ENCODE measurements at places on chromosomes 2 and 18.

DNA sequence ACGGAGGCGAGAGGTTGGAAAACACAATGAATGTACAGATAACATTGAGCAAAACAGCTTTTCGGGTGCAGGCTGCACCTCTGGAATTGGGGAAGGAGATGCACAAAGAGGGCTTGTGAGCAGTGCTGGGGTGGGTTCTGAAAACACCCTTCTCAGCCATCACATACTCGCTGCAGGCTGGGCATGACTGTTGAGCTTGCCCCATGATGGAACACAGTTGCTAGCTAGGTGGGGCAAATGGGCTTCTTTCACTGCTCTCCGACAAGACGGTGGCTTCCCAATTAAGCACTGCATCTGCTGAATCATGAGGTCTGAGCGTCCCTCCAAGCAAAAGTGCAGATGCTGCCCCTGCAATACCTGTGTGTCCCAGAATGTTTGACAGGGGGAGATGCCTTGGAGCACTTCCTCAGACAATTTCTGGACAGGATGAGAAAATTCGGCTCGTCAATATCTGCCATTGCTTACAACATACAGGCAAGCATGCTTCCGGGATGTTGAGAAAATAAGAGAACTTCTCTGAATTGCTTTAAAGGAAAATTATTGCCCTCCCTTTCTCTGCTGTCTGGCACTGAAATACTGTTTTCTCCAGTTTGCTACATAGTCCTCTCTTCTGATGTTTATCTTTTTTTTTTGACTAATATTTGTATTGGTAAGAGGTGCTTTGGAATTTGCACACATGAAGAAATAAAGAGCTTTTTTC, 77.3 kb upstream of the SH3BP4 start:
- DNase-seq, result no peak

DNA sequence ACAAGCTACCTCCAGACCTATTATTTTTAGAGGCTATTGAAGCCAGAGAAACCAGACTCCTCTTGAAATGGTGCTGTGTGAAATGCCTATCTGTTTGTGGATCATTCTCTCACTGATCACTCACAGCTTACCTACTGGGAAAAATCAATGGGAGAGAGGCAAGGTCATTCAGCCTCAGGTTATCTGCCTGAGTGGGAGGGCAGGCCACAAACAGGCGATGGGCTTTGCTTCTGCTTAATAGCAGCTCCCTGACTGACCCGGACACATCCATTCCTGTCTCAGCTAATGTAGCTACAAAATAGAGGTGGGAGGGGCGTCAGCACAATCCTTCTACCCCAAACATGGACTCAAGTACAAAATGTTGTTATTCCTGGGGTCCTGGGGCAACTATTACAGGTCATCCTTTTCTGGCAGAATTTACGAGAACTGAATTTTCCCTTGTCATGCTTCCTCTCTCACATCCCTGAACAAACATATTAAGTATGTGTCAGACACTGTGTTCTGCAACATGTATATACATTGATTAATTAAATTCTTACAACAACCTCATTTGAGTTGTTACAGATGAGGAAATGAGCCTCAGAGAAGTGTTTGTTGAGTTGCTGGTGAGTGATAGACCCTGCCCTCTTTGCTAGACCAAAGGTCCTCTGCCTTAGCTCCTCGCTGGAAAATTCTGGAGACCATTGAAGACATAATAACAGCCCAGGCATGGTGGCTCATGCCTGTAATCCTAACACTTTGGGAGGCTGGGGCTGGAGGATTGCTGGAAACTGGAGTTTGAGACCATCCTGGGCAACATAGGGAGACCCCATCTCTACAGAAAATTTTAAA, 60.5 kb downstream of the CDK15 start:
- no peak for DNase-seq

DNA sequence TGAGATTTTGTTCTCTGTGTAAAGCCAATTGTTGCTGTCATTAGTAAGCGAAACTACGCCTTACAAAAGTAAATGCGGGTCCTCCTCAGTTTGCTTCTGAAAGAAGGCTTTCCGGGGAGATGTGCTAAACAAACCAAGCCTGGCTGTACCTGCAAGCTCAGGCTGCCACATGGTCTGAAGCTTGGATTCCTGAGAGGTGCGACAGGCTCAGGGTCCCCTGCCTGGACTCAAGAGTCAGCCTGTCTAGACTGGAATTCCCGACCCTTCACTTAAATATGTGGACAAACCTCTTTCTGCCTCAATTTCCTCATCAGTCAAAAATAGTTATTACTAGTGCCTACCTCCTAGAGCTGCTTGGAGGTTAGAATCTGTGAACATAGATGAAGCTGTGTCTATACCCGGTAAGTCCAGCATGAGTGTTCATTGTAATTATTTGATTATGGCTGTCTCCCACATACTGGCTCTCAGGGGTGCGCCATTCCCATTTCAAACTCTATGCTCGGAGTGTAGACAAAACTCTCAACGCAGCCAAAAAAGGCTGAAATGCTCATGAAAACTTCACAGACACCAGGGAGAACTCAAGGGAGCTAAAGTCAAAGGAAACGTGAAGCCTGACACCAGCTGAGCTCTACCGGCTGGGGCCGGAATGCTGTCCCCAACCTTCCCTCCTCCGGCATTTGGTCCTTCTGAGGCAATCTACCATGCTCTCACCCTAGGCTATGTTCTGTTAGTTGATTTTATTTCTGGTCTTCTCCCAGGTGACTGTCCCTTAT, 31.4 kb downstream of the SOWAHC start:
- DNase-seq, result no peak

DNA sequence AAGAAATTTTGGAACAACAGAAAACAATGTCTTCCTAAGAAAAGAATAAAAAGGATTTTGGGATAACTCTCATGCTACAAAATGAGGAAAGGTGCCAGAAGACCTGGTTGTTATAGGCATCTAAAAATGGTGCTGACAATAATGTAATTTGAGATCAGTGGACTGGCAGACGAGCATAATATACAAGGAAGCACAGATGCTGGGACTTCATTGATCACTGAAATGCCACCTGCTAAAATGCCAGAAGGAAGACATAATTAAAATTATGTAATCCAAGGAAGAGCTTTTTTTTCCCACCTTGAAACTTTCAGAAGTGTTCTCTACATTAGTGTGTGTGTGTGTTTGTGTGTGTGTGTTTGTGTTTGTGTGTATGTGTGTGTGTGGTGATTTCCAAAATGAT, 535.9 kb downstream of the XIRP2 start:
- no peak for DNase-seq

- no peak for DNase-seq
These were observed 471.4 kb upstream of the REG3G start for GRCh38 chr2:78553866-78554647.

- DNase-seq, result peak; percentile 40
These were observed 4.2 kb upstream of the SP100 start for GRCh38 chr2:230411570-230412370.

GRCh38 chr2:1995987-1996386, 251.7 kb upstream of the PXDN start:
- DNase-seq, result no peak

DNA sequence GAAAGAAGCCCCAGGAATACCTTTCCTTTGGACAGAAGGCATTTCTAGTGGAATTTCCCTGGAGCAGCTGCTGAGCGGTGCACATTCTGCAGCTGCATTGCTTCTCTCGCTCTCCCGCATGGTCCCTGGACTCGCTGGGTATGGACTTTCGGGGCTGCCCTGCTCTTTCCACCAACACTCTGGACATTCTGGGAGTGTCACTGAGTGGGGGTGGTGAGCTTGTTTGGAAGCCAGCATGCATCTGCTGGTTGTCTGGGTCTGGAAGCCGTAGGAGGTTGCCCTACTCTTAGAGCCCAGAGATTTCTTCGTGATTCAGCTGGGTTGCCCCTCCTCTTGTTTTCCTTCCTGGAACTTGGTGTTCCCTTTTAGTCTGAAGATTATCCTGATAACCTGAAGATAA, 52.6 kb downstream of the TWIST2 start:
- no peak for DNase-seq

DNA sequence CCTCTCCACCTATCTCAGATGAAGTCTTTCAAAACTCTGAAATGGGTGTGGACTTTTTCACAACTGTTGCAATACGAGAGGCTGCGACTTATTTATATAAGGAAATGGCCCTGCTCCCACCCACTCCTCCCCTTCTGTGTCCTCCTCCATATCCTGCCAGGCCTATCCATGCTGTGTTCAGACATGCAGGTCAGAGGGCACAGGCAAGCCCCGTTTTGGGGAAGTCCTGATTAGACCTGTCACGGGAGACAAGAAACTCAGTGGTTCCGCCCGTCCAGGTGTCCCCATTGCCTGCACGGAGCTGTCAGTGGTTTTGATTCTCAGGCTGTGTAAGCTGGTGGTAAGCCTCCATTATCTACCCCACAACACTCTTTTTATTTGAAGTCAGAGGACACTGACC, 99.6 kb upstream of the MGAT5 start:
- DNase-seq, result no peak

DNA sequence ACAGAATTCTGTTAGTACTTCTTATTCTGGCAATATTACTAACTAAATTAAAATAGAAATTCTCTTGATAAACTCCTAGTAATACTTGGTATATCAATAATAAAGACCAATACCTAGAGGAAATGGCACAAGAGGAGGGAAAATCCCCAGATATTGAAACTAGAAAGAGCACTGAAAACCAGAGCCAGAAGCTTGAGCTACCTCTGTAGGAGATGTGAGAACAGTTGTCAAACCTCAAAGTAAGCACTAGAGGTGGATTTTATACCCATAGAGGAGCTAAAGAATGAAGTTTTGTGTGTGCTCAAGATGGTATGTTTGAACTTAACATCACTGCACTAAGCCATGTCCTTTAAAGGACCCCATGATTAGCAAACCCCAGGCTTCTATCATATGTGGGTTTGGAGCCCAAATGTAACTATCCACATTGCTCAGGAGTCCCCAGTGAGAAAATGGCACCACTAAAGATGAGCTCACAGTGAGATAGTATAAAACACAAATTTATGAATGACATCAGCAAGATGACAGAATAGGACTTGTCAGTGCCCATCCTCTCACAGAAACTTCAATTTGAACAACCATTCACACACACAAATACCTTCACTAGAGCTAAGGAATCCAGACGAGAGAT, 122.1 kb downstream of the PKP4 start:
- no peak for DNase-seq

DNA sequence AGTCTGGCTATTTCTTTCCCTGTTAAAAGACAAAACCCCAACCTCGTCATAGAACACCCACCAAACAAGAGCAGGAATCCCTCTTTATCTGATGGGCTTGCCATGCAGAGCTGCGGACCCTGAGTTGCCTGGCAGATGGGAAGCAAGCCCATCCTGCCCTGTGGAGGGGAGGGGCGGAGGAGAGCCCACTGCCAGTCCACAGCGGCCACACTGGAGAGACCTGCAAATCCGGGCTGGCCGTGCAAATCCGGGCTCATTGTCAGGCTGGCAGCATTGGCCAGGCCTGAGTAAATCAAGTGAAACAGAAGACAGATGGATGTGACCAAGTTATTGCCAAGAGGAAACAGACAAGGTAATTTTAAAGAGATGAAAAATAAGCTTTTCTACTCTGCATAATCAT, 22.0 kb downstream of the MYL12B start:
- DNase-seq, result no peak

DNA sequence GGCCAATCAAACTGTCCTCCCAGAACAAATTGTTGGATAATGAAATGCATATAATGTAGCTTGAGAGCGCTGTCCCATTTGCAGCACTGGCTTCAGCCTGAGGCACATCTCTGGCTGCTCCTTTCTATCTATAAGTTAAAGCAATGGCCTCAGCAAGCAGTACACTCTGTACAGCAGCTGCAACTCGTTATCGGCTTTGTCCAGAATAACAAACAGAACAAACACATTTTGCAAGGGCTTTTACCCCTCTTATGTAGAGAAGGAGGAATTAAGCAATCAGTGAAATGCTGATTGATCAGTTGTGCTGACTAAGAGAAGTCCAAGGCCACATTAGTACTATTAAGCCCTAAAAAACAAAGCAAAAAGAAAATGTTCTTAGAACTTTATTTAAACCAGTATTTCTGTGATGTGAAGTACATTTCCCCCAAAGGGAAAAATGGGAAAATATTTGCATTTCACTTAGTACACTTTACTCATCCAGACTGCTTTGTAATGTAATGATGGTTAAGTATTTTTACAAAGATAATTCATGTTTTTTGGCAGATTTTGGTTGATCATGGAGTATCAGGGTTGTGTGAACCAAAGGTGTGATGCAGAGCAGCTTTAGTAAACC, 15.0 kb upstream of the CPS1 start:
- no peak for DNase-seq

DNA sequence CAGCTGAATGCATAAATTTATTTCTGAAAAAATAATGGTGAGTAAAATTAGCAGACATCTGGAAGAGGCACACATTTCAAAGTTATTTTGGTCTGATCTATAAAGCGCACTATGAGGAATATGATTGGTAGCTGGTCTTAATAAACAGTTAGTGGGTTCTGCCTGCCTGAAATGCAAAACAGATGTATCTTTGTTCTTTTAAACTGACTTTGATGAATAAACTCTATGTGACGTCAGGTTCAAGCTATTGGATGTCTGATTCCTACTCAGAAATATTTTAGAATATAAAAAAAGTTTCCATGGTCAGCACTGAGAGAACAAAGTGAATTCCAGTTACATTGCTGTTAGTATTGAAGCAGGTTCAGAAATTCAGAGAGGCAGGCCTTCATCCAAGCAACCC, 136.4 kb downstream of the TPGS2 start:
- no peak for DNase-seq

DNA sequence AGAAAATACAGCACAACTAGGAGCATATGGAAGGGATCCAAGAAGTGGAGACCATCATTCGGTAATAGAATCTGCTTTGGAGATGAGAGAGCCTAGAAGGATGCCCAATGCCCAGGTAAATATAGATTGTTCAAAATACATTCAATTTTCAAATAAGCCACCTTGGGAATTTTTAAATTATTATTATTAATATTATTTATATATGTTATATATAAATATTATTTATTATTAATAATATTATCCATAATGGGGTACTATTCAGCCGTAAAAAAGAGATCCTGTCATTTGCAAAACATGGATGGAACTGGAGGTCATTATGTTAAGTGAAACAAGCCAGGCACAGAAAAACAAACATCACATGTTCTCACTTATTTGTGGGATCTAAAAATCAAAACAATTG, 127.8 kb upstream of the NDUFV2 start:
- DNase-seq, result no peak

DNA sequence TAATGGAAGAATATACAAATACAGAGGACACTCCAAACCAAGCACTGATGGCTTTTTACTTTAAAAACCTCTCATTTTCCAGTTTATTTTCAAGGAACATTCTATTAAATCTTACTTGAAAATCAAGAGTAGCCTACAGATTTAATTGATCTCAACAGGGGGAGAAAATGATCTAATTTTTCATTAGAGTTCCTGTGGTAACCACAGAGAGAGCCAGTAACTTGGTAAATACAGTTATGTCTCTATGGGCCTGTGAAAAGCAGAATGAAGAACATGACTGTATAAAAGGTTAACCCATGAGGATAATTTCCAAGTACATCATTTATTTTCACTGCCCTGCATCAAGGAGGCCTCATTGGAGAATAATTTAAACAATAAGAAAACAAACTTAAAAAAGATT, 39.8 kb upstream of the ITPRID2 start:
- no peak for DNase-seq

DNA sequence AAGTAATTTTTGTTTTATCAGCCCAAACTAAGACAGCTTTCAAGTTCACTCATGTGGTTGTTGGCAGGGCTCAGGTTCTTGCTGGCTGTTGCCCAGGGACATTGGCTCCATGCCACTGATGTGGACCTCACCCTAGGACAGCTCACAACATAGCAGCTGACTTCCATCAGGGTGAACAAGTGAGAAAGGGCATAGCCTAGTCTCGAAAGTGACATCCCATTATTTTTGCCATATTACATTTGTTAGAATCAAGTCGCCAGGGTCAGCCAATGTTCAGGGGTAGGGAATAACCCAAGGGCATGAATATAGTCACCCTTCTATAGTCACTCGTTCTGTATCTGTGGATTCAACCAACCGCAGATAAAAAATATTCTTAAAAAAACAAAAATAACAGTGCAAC, 10.7 kb upstream of the CWC22 start:
- DNase-seq, result no peak

Data from stimulated activated CD8-positive, alpha-beta memory T cell treated with anti-CD3 and anti-CD28 coated beads, Interleukin-2, amount 100 ng/mL, for 48 hours (primary cell).